ENCODE measurements at places on chromosomes 11 and 22.
A peak's percentile ranks its signal among the peaks of the same experiment; 100 is the strongest.

DNA sequence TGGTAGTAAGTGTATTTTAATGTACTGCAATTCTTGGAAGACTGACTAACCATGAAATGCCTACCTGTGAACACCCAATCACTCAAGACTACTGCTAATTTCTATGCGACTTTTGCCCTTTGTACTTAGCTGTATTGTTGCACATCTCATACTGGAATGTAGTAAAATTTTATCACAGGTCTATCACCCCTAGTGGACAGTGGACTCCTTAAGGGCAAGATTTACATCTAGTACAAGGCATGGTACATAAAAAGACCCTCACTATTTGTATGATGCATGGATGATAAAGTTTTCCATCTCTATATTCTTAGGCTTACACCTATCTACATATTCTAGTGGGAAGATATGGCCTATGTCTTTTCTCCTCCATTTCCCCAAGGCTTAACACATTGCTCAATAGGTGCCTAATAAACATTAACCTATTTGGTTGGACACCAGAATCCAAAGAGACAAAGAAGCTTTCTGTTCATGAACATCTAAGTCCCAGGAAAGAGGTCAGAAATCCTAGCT lies 26.1 kb downstream of the SERGEF start:
- no peak for DNase-seq

DNA sequence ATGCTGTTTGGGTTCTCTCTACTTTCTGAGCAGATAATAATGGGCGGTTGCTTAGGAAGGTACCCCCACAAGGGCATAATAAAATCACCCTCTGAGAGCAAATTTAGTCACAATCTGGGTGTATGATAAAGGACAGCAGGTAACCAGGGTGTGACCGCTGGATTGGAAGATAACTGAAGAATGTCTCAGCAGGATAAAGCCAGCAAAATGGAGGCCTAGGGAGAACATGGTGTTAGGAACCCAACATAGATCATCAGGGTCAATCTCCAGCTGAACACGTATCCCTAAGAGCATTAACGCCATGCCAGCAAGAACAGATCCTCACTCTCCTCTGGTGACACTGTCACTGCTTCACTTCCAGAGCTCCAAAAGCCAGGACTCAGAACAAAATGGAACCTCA lies 64.5 kb upstream of the SCUBE2 start:
- DNase-seq, result no peak

DNA sequence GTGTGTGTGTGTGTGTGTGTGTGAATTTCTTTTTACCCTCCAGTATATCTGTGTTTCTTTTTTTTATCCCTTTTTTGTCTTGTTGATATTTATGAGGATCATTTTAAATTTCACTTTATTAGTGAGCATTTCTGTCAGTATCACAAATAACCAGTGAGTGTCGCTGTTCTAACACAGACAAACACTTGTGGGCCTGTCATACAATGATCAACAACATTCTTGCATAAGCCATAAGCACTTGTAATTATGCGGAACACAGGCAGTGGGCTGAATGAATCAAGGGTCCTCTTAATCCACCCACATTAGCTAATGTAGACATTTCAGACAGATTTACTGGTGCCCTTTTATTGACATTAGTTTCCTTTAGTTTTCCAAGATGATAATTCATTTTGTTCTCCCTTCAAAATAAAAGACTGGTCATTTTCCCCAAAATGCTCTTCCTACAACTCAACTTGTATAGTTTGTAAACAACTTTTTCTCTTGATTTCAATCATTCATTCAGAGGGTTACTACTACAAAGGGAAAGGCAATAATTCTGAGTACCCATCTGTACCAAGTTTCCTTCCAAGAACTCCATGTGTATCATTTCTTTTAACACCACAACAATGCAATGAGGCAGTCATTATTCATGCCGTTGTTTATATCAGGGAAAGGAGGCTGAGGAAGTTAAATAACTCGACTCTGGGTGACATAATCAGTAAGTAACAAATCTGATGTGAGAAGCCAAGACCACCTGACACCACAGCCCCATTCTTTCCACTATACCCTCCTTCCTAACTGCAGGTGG lies 34.5 kb upstream of the ANO3 start:
- DNase-seq, result peak; percentile 2

DNA sequence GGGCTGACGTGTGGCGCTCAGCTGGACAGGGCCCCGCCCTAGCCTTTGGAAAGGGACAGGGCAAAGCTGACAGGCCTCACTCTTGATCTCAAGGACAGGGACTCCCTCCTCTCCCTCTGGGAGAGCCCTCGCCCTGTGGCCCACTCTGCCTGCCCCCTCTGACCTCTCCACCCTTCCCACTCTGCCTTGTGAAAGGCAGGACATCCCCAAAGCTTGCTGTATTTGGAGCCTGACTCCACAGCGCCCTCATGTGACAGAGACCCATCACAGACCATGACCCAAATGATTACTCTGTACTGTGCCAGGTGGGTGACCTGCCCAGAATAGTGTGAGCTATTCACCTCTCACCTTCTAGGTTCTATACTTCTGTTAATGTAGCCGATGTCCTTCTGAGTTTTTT lies 18.8 kb downstream of the P2RY2 start:
- DNase-seq, result no peak

DNA sequence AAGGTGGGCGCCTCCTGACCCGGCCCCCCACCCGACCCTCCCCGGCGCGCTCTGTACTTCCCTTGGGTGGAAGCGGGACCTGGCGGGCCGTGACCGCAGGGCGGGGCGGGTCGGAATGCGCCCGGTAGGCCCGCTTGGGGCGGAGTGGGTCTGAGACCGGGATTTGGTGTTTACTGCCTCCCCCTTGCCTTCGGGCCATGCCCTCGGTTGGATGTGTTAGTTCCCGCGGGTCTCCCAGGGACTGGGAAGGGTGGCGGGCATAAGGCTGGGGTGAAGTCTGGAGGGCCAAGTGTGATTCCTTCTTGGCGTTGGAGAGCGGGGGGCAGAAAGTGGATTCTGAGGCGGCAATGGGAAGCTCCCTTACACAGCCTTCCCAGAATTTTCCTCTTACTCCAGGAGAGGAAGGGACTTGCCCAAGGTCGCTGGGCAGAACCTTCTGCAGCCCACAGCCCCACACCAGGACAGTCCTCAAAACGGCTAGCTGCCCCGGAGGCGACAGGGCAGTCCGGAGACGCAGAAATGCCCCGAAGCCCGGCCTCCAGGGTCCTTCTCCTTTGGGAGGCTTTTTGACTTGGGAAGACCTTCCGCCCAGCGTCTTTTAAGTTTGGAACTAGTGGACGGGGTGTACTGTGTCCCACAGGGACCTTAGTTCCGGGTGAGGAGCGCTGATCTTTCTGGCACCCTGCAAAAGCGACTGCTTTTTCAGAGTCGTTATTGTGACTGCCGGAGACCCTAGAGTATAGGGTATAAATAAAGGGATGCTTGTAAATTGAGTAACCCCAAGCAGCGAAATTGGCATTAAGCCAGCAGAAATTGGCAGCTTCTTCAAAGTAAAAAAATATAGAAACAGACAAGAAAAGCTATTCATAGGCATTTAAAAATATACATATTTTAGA lies 647 bp downstream of the SWAP70 start:
- DNase-seq, result peak; percentile 12

GRCh38 chr22:48145738-48146137 lies 1383.3 kb downstream of the TBC1D22A start:
- DNase-seq, result no peak

DNA sequence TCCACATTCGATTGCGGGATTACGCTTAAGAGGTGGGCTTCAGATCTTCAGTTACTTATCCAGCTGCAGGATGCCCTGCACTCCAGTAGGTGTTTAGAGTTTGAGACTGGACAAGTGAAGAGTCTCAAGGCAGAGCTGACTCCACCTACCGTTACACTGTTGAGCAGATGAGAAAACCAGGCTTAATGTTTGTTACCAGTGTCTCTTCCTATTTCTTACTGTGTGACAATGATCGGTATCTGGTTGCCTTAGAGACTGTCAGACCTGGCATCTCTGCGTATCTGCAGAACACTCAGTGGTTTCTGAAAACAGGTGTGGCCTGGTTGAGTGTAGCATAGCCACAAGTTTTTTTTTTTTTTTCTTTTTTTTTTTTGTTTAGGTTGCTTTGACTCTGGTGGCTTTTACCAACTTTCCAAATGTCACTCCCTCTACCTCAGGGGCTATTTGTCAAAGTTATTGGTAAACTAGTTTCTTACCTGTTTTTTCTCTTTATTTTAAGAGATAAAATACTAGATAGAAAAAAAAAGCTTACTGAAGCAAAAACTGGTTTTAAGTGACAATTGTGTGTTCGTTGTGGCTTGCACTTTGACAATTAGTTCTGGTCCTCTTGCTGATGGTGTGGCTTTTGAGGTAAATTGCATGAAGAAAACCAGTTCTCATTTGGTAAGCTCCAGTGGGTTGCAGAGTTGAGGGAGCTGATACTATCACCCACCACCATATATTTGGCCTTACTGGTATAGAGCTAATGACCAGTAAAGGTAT lies 284.8 kb downstream of the ETS1 start:
- DNase-seq, result peak; percentile 92

DNA sequence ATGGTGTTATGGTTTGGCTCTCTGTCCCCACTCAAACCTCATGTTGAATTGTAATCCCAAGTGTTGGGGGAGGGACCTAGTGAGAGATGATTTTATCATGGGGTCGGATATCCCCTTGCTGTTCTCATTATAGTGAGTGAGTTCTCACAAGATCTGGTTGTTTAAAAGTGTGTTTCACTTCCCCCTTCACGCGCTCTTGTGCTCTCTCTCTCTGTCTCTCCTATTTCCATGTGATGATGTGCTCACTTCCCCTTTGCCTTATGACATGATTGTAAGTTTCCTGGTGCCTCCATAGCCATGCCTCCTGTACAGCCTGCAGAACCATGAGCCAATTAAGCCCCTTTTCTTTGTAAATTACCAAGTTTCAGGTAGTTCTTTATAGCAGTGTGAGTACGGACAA lies 765.1 kb downstream of the KCNA4 start:
- DNase-seq, result no peak

- DNase-seq, result no peak
Observed at GRCh38 chr22:22425783-22426624, 82.5 kb downstream of the ZNF280B start.

DNA sequence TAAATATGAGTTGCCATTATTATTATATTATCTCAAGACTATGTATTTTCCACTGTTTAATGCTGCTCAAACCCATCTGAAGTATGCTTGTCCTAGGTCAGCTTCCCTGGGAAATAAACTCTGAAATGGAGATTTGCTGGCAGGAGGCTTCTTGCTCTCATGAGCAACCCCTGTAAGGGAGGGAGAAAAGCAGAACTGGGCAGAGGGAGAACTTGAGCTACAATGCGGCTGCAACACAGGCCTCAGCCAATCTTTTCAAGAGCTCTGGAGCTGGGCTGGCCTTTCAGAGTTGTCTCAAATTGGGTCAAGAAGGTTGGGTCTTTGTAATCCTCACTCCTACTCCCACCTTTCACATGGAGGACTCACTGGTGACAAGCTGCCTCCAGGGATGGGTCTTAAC lies 412.6 kb downstream of the TENM4 start:
- DNase-seq, result no peak

DNA sequence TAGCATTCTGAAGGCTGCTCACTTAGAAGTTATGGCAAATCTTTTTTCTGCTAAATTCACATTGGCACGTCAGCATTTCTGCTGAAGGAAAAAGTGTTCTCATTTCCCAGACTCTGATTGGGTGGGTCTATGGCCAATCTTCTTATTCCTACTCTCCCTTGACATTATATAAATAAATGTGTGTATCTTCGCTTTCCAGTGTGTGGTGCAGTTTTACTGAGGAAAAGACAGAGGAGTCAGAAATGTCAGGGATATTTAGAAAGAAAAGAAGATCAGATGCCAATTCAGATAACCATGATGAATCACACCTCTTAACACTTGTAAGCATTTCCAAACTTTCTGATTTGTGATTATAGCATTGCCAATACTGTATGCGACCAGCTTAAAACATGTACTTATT lies 3.2 kb upstream of the BDNF start:
- DNase-seq, result no peak

- DNase-seq, result no peak
Observed at GRCh38 chr22:18067548-18068341, 10.0 kb upstream of the PEX26 start.

DNA sequence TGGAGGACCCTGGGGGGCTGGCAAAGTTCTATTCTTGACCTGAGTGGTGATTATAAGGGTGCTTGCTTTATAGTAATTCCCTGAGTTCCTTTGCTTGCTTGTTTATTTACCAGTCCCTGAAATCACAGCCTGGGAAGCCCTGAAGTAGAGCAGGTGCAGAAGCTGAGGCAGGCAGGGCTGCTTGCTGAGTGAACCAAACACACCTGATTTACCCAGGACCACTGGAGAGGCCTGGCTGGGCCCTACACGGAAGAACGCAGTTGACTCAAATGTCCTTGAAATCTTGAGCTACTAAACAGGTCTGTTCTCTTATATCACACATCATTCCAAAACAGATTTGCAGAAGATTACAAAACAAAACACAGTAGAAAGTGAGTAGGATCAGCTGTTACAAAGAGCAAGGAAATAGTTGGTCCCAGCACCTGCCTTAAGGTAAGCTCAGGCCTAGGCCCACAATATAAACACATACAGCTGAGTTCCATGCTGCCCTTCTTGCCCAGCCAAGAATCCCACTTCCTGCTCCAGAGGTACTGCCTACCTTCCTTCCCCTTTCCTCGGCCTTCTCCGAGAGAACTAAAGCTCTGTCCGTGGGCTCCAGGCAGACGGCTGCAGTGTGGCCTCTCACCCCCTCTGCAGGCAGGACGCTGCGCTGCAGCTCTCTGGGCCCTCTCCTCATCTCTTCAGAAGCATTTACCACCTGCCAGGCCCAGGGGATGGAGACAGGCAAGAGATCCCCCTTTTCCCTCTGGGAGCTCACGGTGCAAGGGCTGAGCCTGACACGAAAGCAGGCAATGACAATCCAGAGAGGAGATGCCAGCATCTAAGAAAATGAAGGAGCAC lies 46.1 kb upstream of the SCUBE2 start:
- DNase-seq, result peak; percentile 51

- no peak for DNase-seq
Observed at GRCh38 chr11:131540676-131541075, 170.3 kb downstream of the NTM start.

- DNase-seq, result peak; percentile 5
Observed at GRCh38 chr22:25404556-25404927, 159.9 kb upstream of the GRK3 start.

- no peak for DNase-seq
Observed at GRCh38 chr11:77510851-77511250, 37.0 kb upstream of the PAK1 start.
